D721Med (cell line): ENCODE measurements at places on chromosomes 5 and 9.

DNA sequence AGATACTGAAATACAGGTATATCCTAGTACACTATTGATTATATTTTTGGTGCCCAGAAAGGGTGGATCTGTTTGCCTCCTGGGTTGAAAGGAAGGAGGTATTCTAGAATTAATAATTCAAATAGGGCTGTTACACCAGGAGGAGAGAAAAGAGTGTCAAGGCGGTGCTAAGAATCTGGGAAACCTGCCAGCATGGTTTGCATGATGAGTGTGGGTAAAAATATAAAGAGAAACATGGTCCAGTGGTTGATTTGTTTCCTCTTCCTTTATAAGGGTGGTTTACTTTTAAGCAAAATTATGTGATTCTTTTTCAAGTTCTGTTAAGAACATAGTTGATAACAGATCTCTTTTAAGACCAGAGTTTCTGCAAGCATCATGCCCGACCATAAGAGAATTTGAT, 69.4 kb upstream of the NFIB start:
- no peak for DNase-seq

GRCh38 chr9:13567833-13568232, 288.3 kb upstream of the MPDZ start:
- no peak for DNase-seq

GRCh38 chr5:135373736-135374515, 25.1 kb downstream of the MACROH2A1 start:
- DNase-seq: no peak

- DNase-seq: no peak
These were observed 2.8 kb upstream of the DIPK1B start for GRCh38 chr9:136709454-136710109.

DNA sequence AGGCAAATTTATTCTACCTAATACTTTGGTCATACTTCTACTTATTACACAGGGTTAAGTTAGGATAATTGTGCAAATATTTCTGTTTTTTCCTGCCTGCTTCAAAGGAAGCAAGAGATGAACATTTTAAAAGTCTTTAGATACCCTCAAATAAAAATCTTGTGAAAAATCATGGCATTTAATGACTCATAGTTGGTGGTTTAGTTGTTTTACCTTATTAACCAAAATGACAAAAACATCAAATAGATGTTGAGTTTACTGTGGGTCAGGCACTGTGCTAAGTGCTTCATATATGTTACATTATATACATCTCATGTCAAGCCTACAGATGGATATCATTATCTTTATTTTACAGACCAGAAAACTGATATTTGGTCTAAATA, 54.4 kb downstream of the ZNF474 start:
- DNase-seq: no peak

DNA sequence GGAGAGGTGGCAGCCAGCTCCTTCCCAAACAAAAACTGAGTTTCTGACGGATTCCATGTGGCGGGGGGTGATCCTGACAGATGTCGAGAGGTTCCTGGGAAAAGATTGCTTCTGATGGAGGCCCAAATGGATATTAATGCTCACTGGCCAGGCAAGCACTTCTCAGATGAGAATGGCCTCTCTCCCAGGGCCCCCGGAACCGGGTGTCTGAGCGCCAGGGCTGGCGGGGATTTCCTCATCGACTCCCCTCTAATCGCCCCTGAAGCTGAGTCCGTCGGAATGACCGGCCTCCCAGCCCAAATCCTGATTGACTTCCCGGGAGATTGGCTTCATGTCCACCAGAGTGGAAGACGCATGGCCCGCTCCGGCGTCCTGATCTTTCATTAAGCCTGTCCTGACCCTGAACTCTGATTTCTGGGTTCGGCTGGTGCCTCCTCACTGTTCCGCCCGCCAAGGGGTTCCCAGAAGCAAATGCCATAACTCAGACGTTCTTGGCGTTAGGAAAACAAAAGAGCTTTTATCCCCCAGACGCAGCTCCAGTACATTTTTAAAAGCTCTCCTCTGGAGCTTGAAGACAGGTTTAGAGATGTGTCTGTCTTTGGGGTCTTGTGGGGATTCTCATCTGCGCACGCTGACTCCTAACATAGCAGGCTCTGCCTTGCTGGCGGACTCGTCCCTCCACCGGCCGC, 17.6 kb downstream of the FIBCD1 start:
- no peak for DNase-seq

DNA sequence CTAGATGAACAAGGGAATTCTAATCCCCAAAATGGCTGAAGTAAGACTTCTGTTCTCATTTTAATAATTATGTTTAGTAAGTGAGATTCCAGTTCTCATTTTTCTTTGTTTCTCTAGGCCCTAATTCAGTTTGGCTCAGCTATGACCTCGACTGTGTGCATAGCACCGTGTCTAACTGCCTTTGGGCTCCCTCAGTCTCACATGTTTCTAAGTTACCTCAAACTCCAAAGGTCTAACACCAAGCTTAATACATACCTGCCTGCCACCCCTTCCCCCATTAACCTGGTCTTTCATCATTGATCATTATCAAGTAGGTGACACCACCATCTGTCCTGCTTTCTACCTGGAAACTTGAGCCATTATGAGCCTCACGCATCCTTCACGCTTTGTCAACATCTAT, 273.2 kb downstream of the SAXO1 start:
- no peak for DNase-seq

DNA sequence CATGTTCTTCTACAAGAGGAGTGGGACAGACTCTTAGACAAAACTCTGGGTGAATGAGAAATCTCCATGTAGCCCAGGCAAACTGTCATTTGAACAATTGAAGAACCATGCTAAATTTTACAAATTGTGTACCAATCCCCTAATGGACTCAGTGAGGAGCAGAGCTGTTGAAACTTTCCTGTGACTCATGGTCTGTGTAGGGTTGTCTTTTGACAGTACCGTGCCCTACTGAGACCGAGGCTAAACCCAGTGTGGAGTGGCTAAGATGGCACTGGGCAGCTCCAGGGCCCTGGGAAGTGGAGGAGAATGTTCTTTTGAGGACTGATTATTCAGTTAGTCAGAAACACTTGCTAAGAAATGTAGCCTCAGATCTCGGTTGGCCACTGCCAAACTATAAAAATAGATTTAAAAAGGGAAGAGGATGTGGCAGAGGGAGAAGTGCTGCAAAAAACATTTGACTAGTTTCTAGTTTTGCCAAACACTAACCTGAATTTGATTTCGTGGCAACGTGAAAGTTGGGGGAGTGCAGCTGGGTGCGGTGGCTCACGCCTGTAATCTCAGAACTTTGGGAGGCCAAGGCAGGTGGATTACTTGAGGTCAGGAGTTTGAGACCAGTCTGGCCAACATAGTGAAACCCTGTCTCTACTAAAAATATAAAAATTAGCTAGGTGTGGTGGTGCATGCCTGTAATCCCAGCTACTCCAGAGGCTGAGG, 24.7 kb downstream of the POU4F3 start:
- DNase-seq: no peak

GRCh38 chr9:4559261-4560182, 69.3 kb downstream of the SLC1A1 start:
- DNase-seq: no peak

- DNase-seq: no peak
These were observed 64.4 kb upstream of the COL15A1 start for GRCh38 chr9:98879094-98879962.

GRCh38 chr9:135608294-135608998, 30.9 kb downstream of the GLT6D1 start:
- no peak for DNase-seq

- DNase-seq: no peak
These were observed 37.8 kb downstream of the FAM78A start for GRCh38 chr9:131238402-131239021.

- no peak for DNase-seq
These were observed 161.6 kb downstream of the COL23A1 start for GRCh38 chr5:178428341-178429155.

DNA sequence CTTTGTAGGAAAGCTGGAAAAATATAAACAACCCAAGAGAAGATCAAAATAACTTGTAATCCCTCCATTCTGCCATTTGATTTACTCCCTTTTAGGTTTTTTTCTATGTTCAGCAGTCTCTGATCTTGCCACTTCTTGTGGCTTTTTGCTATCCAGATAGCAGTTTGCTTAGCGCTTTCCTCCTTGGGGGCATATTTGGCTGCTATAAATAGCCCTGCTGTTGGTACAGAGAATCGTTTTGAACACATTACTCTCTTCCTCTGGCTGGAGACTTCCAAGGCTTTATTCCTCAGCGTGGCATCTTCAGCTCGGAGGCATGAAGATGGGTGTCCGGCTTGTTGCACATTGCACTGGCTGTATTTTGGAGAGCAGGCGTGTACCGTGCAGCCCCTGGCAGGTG, 38.6 kb downstream of the HMCN2 start:
- no peak for DNase-seq

DNA sequence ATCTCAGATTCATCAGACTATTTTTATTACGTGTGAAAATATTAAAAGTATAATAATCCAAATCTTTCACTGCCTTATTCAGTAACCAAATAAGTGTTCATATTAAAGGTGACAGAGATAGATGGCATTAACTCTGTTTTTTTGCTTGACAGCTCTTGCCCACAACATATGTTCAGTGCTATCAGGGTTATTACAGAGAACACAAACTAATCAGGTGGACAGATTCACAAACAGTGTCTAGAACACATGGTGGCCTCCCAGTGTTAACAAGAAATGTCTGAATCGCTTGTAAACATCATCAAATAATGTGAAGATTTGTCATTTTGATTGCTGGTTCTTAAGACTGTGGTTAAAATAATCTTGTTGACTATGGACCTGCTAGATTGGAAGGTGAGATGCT, 609.1 kb upstream of the GRAMD2B start:
- no peak for DNase-seq

- no peak for DNase-seq
These were observed 29.9 kb upstream of the SMU1 start for GRCh38 chr9:33106372-33106771.

GRCh38 chr5:167752936-167753335, 538.5 kb upstream of the WWC1 start:
- DNase-seq: no peak

DNA sequence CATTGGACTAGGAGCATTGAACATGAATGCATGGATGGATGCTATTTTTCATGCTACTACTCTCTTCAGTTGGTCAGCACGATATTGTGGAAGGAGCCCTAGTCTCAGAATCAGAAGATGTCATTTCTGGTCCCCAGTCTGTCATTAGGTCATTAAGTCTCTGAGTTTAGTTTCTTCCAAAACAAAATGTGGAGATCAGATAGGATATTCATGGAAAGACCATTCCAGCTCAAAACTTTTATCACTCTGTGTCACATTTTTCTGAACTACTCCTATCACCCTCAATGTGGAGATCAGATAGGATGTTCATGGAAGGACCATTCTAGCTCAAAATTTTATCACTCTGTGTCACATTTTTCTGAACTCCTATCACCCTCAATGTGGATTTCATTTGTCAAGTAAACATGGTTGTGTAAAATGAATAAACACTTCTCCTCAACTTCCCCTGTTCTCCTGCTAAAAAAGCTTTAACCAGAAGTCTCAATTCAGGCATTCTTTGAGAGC, 296.8 kb downstream of the MRPS30 start:
- no peak for DNase-seq

- DNase-seq: no peak
These were observed 67.6 kb upstream of the NR5A1 start for GRCh38 chr9:124574534-124575375.

- no peak for DNase-seq
These were observed 71.0 kb upstream of the SEMA6A start for GRCh38 chr5:116645627-116646026.

GRCh38 chr5:116672203-116672602, 97.6 kb upstream of the SEMA6A start:
- no peak for DNase-seq

DNA sequence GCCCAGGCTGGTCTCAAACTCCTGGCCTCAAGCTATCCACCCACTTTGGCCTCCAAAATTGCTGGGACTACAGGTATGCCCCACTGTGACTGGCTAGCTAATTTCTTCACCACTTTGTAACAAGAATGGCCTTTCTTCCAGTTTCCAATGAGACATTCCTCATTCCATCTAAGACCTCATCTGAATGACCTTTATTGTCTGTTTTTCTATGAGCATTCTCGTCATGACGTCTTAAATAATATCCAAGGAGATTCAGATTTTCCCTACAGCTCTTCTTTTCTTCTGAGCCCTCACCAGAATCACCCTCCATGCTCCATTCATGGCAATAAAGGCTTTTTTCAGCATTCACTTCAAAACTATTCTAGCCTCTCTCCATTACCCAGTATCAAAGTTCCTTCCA, 30.2 kb upstream of the STK32A start:
- DNase-seq: no peak

- DNase-seq: no peak
These were observed 1045.3 kb downstream of the TLE1 start for GRCh38 chr9:80644044-80644443.

DNA sequence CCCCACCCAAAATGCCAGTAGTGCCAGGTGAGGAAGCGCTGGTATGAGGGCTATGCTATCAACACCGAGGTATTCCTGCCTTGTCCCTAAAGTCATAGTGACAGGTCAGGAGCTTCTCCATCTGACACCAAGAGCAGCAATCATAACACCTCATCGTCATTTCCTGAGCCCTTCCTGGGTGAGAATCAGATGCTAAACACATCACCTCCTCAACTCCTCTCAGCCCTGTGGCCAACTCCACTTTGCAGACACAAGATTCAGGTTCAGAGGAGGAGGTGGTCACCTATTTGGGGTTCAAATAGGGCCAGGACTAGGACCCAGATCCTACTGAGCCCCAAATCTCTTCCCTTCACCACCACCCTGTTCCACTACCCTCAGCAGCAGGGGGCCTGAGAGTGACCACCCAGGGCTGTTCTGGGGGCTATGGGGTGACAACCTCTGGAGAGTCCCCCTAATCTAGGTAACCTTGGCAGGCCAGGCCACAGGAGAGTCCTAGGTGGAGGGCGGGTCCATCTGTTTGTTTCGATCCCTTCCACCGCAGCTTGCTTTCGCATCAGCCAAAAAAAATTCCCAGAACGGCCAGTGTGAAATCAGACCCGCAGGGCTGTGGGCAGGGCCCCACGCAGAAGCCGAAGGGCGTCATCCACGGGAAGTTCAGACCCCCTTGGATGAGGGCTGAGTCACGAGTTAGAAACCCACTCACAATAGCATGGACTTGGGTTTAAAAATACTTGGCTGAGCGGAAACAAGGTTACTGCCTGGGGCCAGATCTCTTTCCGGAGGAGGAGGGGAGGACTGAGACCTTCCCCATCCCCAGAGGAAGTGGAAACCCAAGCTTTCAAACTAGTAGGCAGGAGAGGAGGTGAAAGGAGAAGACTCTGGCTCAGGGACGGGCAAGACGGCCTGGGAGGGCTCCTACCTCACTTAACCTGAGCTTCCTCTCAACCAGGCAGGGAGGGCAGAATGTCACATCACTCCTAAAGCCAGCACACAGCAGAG, 8.7 kb downstream of the STK10 start:
- DNase-seq: no peak

DNA sequence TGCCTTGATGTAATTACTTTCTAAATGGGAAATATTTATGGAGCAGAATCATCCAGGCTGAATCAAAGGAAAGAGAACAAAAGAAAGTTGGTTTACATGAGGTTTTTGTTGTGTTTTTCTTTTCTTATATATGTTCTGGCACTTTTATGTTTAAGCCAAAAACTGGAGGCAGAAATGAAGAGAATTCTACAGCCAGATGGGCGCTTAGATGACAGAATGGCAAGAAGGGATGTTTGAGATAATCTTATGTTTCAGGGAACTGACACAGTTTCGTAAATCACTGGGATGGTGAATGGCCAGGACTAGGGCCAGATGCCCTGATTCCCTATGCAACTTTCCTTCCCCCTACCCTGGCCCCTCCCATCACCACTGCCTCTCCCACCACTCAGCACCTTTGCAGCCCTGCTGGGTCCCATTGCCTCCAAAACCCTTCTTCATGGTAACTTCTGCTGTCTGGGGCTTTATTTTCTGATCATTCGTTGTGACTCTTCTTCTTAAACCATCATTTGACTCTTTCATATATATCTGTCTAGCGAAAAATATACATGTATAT, 111.8 kb downstream of the EFNA5 start:
- DNase-seq: no peak
